HTR-8/SVneo (cell line): ENCODE measurements at places on chromosomes 5 and 9.
A peak's percentile ranks its signal among the peaks of the same experiment; 100 is the strongest.

DNA sequence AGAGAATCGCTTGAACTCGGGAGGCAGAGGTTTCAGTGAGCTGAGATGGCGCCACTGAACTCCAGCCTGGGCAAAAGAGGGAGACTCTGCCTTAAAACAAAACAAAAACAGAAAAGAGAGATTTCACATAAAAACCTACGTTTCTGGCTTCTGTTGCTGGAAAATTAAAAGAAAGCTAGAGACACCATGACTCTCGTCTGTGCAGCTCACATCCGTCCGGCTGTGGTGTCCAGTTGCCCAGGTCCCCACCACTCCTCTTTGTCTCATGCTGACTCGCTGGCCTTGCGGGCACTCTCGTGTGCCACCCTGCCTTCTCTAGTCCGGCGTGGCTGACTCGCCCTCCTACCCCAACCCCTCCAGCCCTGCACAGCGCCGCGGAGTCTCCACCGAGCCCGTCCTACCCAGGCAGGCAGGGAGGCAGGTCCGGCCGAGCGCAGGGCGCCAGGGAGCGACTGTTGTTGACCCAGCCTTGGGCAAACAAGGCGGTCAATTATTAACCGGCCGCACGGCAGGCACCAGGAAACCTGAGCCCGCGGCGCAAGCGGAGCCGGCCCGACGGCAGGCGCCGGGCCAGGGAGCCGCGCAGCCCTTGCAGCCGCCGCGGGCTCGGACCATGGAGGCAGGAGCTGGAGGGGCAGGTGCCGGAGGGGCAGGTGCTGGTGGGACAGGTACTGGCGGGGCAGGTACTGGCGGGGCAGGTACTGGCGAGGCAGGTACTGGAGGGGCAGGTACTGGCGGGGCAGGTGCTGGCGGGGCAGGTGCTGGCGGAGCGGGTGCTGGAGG, at the start of gene PRRT1B:
PRRT1B (plus strand) TSS at position 521 of the 783 bp plus-strand sequence; CDS start at position 614, 93 bp downstream.
- DNase-seq = no peak

DNA sequence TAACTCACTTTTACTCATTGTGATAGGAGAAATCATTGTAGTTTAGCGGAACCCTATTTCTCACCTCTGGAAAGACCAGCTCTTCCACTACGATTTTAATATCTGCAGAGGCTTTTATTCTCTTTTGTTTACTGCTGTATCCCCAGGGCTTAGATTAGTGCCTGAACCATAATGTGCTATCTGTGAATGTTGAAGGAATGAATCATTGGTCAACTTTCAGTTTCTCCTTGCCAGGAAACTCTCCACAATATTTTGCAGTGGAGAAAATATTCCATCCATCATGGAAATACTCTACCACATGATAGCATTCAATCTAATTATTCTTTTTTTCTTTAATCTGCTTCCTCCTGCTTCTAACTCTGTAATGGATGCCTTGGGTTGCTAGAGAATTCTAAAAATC, 263.5 kb upstream of the PTPRD start:
- no peak for DNase-seq

- DNase-seq = no peak
Observed at GRCh38 chr9:133572821-133573361, 36.3 kb downstream of the FAM163B start.

GRCh38 chr9:92637326-92637725, 32.6 kb downstream of the IPPK start:
- DNase-seq = no peak

GRCh38 chr5:131685516-131686171, 50.6 kb upstream of the RAPGEF6 start:
- DNase-seq = no peak

DNA sequence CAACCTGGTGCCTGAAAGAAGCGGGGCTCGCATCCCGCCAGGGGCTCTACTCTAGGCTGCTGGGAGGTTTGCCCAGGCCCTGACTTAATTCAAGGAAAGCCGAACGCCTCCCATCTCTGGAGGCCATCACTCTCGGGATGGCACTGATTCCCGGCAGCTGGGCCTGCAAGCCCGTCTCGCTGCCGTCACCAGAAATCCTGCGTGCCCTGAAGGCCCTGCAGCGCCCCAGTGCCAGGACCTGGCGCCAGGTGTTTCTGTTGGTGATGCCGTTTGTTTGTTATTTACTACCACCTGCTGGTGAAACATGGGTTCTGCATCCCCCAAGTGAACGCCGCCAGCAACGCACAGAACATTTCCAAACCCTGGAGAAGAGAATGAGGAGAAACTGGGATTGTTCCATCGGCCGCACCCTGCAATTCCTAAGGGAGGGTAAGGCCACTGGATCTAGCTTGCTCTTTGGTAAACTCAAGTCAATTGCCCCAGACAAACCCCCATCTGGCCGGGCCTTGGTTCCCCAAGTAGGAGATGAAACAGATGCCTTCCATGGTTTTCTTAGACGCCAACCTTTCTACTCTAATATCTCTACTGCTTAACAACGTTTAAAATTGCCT, 77.9 kb downstream of the AK8 start:
- peak; percentile 61 for DNase-seq

- no peak for DNase-seq
Observed at GRCh38 chr9:108078375-108078774, 588.8 kb upstream of the KLF4 start.
